ENCODE measurements at places on chromosomes 6 and 20. TPM values are rescaled to one million over a fixed set of nuclear protein-coding genes. Genes with fewer than 3 reads are reported as not detected.
A peak's percentile ranks its signal among the peaks of the same experiment; 100 is the strongest.

DNA sequence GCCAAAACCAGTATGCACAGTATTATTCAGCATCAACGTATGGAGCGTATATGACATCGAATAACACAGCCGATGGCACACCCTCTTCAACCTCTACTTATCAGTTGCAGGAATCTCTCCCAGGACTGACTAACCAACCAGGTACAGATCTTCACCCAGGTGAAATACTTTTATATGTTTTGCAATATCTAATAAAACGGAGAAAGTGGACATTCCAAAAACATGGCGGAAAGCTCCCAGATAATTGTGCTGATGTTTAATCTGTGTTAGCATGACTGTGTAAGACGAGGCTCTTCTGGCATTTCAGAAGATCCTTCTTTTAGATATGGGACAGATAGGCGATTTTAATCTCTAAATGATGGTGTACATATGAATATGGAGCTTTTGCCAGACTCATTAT, 227.4 kb downstream of the EYA4 start:
- DNase-seq: no peak

- DNase-seq: no peak
Measured at GRCh38 chr20:9112541-9113515, 43.9 kb downstream of the PLCB4 start.

DNA sequence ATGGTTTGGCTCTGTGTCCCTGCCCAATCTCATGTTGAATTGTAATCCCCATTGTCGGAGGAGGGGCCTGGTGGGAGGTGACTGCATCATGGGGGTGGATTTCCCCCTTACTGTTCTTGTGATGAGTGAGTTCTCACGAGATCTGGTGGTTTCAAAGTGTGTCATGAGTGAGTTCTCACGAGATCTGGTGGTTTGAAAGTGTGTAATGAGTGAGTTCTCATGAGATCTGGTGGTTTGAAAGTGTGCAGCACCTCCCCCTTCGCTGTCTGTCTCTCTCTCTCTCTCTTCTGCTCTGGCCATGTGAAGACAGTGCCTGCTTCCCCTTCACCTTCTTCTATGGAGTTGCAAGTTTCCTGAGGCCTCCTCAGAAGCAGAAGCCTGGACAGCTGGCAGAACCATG, 87.6 kb downstream of the MYLK4 start:
- DNase-seq: no peak

DNA sequence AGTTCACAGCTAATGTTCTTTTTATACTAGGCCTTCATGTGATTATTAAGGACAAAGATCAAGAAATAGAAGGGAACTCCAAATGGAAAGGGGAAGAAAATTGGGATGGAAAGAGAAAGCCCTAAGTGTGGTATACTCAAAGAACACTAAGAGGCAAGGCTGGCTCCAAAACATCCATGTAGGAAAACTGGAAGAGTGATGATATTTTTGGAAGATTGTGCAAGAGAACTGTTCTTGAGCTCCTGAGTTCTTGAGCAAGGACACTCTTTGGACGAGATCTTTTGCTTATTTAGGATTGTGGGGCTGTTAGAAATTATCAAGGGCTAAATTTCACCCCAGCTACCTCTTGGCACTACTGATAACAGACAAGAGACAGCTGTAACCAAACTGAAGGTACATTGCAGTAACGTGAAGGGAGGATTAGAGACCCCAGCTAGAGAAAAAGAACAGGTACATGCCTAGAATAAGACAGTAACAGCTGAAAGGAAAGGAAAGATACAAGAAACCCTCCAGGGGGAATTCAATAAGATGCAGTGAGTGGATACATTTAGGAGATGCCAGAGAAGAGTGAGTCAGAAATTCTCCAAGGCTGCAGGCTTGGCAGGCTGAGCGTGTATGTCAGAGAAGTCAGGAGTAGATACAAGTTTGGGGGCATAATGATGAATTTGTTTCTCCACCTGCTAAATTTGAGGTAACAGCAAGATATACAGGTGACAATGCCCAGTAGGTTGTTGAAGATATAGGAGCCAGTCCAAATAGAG, 69.7 kb downstream of the CBLN4 start:
- DNase-seq: no peak

DNA sequence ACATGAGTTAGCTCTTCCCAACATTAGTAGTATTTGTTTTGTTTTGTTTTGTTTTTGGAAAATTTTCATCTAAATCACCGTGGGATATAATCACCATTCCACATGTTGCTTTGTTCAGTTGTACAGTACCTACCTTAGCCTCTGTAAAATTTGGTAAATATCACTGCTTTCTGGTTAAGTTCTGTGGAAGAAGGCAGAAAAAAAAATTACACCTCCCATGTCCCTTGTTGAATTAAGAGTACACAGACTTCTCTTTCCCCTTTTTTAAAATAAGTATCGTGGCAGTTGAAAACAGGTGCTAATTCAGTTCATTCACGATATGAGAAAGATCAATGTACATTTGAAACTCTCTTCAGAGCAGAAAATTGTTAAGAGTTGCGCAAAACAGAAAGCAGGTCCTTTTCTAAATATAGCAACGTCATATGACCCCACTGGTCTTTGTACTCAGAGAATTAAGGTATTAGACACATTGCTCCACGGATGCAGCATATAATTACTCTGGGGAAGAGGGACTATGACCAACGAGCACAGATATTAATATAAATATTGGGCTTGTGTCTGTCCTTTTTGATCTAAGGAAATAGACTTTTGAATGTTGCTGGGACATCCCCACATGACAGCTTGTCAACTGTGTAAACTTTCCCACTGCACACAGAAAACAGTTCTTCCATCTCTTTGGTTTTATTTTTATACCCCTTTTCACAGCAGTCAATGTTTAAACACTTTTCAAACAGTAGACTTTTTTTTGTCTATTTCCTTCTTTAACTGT, 58.6 kb upstream of the ZNF217 start:
- DNase-seq: no peak

- no peak for DNase-seq
Measured at GRCh38 chr6:43355862-43356590, 13.4 kb downstream of the ZNF318 start.

DNA sequence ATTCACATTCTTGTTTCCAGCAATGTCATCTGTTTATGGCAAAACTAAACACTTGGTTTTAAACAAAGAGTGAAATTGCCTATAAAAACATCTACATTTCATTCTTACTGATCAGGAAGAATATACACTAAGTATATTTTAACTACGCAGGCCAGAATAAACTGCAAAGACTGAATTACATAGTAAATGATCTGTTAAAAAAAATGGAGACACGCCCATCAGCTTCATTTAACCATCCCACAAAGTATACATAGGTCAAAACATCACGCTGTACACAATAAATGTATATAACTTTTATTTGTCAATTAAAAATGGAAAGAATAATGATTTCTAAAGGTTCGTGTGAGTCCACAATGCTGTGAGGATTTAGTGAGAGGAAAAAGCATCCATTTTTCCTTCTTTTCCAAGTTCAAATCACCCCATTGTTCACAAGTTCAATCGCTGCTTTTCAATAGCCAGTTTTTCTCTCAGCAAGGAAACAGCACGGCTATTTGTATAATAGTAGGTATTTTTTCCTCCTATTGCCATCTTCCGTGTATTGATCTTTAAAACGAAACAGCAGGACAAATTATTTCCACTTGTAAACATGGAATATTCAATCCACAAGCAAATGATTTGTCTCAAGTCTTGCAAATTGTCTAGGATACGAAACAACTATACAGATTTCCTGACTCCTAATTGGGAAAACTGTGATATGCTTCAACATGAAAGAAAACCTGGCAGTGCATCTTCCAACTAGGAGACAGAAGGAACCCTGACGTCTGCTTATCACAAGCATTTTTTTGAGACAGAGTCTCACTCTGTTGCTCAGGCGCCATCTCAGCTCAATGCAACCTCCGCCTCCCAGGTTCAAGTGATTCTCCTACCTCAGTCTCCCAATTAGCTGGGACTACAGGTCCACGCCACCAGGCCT, 10.6 kb downstream of the SFT2D1 start:
- DNase-seq: no peak

DNA sequence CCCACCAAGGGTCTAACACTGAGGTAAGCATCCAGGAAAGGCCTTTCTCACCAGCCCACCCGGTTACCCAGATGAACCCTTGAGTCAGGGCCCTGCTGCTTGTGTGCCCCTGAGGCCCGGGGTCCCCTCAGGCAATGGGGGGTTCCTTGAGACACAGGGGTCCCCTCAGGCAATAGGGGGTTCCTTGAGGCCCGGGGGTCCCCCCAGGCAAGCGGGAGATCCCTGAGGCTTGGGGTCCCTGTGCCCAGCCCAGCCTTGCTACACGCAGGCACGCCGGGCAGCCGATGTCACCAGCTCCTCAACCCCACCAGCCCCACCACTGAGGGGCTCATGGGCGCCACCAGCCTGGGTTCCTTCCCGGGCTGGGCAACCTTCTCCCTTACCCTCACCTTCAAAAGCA, 247.2 kb downstream of the TTLL2 start:
- no peak for DNase-seq

GRCh38 chr6:113625850-113626249, 231.3 kb upstream of the MARCKS start:
- DNase-seq: no peak

- no peak for DNase-seq
Measured at GRCh38 chr20:3753501-3754275, 13.9 kb downstream of the ADISSP start.

GRCh38 chr20:63864545-63864977, 509 bp upstream of the TPD52L2 start:
- no peak for DNase-seq

- no peak for DNase-seq
Measured at GRCh38 chr6:162710419-162710818, 17.1 kb downstream of the PRKN start.

GRCh38 chr6:166360243-166361076, 18.1 kb upstream of the SFT2D1 start:
- DNase-seq: no peak

- DNase-seq: no peak
Measured at GRCh38 chr20:37562695-37563480, 35.2 kb upstream of the BLCAP start.

GRCh38 chr20:11687546-11688292, 230.0 kb upstream of the BTBD3 start:
- DNase-seq: no peak

DNA sequence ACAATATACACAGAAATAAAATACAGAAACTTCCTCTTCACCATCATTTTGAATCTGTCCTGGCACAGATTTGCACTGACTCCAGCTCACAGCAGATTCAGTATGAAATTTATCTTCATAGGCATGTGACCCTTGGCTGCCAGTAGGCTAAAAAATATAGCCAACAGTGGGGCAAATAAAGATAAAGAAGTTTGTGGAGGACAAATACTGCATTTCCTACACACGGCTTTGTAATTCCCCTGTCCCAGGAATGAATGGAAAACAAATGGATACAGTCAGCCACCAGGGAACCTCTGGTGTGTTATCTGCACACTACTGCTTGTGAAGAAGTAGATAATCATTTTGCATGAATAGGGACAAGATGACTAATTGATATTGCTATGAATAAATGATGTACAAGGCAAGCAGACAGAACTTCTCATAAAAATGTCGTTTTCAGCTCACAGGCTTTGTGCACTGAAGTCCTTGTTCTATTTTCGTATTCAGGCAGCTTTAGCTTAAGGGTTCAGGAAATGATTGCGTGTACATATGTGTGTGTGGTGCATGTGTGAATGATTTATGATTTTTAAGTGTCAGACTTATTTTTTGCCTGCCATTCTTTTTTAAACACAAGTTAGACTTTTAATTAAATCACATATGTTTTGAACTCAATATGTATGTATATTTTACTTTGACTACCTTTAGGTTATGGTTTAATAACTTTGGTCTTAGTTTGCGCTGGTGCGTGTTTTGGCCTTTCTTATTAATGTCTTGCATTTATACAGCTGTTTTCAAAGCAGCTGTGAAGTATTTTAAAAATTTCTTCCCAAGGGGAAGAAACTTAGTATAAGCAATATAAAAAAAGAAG, 543.8 kb upstream of the JAG1 start:
- no peak for DNase-seq

DNA sequence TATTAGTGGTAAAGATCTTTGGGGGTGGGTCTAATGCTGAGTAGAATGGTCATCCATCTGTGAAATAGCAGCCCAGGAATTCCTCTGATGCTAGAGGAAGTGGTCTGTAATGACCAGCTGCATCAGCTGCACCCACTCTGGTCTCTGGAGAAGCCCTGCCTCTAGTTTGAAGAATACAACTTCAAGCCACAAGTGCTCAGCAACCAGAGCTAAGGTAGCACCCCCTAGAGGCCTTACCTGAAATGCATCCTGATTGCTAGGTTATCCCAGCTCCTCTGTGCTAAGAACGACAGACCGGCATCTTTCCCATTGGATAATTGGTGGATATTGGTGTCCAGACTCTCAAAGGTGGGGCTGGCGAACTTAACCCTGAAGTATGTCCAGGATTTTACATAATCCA, 58.2 kb downstream of the DNAH8 start:
- DNase-seq: peak; percentile 23

DNA sequence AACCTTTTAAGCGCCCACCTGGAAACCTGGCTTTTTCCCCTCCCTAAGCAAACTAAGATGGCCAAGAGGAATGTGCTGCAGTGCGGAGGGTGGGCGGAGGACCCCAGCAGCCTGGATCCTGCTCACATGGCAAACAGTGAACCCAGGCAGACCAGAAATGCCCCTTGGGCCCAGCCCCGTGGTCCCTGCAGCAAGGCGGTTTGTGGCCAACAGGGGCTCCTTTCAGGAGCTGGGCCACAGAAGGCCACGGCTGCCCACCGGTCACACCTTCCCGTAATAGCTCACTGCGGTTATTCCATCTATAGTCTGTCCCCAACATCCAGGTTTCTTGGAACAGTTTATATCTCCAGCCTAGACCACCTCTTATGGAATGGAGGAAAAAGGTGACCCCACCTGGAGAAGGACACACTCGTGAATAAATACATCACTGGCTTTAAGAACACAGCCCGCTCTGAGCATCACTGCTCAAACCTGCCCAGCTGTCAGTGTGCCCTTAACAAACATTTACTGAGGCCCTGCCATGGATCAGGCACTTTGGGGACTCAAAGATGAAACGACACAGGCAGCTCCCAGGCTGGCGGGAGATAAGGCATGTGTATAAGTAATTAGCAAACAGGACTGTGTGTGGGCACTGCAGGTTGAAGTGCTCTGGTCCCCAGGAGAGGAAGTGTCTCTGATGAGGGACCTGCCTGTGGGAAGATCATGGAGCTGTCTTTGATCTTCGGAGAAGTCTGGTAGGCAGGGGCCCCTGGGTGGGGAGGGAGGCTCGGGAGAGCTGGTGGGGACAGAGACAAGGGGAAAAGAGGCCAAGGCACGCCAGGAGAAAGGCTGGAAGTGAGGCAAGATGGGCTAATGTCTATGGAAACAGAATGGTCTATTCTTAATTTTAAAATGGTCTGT, 3.2 kb upstream of the TUBB1 start:
- no peak for DNase-seq

The MBOAT1 gene
- 10.5 TPM for total RNA-seq

The RIPPLY2 gene
- total RNA-seq: 5.4 TPM

The DEFB132 gene
- not detected for total RNA-seq

The LHFPL5 gene
- not detected for total RNA-seq

The DCDC2 gene
- total RNA-seq: 0.51 TPM

The DCBLD1 gene
- total RNA-seq: 21.0 TPM

The SMOC2 gene
- not detected for total RNA-seq

The CCR6 gene
- total RNA-seq: not detected

All from Daoy (cell line).